ENCODE measurements at places on chromosomes 5 and 9.

GRCh38 chr5:10715605-10716290 is 45.3 kb downstream of the DAP start:
- no peak for DNase-seq

- DNase-seq: peak; percentile 11
Measured at GRCh38 chr9:114696814-114697544, 15.0 kb upstream of the TEX48 start.

DNA sequence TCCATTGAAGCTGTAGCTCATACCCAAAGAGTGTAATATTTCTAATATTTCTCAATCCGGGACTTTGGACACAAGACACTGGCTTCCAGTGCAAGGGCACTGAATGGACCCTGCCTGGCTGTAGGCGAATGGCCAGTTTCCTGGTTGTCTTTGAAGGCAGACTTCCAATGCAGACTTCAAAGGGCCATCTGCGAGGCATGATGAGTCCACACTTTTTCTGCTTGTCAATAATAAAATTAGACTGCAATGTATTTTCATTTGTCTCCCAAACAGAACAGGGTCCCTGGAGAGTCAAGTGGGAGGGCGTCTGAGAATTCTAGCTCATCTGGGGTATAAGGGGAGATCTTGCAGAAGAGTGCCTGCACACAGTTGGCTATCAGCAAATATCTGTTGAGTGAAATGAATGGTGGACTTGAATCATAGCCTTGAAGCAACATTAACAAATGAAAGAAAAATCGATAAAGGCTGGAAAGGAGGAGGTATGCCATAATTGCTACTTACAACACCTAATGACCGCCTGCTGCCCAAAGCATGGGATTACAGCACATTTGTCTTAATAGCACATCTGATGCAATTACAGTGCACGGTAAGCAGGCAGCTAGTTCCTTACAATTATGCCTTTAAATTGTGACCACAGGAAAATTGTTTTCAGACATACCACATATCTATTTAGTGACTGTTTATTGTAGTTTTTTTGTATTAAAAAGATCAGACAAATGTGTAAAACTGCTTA is 137.5 kb downstream of the ARHGEF28 start:
- no peak for DNase-seq

DNA sequence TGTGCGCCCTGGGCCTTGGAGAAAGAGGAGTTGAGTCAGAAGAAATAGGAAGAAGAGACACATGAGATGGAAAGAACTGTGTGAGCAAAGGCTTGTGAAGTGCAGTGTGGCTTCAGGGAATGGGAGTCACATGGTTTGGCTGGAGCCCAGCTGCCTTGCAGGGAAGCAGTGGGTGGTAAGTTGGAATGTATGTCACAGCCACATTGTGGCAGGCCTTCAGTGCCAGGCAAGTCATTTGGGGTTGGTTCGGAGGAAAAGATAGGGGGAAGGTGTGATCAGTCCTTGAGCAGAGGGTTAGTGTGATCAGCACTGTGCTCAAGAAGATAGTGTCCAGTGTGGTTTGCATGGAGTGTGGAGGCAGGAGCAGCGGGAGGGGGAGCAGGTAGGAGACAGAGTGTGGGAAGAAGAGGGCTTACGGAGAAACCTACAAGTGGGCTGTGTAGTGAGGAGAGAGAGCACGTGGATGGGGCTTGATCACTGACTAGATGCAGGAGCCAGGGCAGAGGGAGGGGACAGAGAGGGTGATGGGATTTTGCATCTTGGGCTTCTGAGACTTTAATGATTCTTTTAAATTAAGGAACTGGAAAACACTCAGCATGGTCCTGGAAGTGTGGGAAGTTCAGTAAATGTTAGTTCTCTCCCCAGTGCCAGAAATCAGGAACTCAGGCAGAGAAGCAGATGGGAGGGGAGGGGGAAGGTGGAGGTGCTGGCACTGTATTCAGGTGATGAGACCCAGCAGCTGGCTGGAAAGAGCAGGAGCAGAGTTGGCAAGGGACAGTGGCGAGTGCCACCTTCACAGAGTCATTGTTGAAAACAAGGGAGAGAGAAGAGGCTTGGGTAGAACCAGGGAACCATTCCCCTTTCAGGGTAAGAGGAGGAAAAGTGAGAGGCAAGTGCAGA is 46.6 kb downstream of the ARHGAP26 start:
- no peak for DNase-seq

GRCh38 chr9:128771094-128771721 is 519 bp downstream of the ZER1 start:
- DNase-seq: peak; percentile 23

- no peak for DNase-seq
Measured at GRCh38 chr5:9350301-9350797, 195.5 kb downstream of the SEMA5A start.

DNA sequence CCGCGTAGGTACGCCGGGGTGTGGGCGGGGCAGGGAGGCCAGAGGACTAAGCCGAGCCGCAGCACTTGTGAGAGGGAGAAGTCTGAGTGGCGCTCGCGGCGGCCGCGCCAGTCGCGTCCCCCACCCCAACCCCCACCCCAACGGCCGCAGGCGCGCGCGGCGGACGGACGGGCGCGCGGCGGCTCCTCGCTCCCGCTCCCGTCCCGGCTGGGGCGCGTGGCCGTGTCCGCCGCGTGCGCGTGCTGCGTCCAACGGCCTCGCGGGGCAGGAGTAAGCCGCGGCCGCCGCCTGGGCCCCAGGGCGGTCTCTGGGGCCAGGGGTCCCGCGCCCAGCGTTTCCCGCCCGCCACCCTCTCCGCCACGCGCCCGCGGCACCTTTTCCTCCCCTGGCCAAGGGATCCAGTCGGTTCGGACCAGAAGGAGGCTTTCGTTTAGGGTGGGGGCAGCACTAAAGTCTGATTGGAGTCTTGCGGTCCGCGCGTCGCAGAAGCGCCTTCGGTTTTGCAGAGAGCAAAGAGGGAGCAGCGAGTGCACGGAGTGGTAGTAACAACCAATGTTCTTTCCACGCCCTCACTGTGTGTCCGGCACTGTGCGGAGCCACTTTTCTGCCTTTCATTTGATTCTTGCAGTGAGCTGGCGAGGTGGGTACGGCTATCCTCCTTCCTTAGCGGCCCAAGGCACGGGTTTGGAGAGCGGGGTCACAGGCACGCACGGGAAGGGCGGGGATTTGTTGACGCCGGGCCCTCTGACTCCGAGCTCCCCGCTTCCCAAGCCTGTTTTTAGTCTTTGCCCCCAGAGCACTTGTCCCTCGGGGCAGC is 483 bp downstream of the G3BP1 start:
- DNase-seq: no peak

DNA sequence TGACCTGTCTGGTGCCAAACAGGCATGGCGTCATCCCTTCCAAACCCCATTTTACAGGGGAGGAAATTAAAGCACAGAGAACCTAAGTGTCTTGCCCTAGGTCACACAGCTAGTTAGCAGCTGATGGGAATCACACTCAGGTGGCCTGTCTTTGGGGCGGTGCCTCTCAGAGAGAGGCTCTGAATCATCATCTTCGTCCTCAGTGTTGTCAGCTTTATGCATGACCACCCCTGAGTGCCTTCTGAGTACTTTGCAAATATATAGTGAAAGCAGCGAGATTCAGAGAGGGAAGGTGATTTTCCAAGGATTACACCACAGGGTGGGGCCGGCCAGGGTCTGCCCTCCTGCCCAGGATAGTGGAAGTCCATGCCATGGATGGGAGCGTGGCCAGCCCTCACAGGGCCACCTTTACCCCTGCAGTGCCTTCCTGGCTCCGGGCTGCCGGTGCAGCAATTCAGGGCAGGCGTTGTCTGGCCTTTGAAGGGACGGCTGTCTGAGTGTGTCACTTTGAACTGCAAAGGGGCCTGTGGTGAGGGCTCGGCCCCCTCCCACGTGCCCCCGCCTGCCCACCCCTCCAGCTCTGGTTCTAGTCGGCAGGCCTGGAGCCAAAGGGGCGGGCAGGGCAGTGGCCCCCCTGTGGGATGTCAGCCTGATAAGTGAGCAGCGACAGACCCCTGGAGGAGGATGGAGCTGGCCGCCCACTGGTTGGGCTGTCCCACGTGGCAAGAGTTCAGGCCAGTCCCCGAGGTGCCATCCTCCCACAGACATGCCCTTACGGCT is 16.9 kb downstream of the LMX1B start:
- no peak for DNase-seq

- DNase-seq: no peak
Measured at GRCh38 chr5:173802670-173803165, 85.4 kb upstream of the CPEB4 start.

DNA sequence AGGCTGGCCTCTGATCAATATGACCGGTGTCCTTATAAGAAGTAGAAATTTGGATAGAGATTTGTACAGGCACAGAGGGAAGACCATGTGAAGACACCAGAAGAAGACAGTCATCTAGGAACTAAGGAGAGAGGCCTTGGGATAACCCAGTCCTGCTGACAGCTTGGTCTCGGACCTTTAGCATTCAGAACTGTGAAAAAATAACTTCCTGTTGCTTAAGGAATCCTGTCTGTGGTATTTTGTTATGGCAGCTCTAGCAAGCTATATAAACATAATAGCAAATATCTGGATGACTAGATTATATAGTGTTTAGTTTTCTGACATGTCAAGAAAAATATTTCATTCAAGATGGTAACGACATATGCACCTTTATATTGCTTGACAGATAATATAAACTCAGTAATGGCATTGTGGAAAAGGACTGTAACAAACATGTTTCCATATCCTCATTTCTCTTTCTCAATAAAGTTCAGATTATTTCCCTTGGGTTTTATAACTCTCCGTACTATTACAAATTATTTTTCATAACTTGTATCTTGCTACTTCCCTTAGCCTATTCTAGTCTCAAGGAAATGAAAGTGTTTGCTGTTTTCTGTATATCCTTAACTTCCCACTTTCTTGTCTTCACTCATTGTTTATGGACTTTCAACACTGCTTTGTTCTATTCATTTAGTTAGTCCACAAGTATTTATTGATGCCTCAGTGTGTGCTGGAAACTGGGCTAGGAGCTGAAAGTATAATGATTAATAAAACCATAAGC is 62.4 kb downstream of the KIAA1958 start:
- DNase-seq: no peak

DNA sequence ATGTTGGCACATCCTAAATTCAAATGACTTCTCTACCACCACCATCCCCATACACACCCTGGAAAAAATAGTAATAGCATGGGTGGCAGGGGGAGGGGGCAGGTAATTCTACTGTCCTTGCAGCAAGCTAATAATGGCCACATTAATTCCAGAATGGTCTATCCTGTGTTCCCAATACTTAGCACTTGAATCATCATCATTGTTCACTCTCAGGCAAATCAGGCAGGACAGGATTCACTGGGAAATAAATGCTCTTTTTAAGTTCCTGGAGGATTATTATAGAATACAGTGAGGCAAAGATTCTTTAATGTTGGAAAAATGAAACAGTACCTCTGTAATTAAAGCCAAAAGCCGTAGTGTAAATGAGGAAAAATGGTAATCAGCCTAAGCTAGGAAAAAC is 254.5 kb downstream of the ARRDC3 start:
- DNase-seq: no peak

DNA sequence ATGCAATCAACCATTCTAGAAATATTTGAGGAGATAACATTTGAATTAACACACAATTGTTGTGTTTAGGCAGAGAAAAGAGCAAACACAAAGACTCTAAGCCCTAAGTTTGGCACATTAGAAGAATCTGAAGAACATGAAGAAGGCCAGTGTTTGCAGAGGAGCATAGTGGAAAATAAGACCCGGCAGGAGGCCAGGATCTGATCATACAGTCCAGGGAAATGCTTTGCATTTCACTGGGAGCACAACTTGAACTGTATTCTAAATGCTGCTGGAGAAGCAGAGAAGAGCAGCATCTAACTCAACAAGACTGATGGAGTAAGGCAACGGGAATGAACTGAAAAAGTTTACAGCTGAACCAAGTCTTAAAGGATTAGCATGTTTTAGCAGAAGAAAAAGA is 463.4 kb downstream of the ZNF608 start:
- DNase-seq: no peak

GRCh38 chr9:120378680-120379079 is 201.3 kb downstream of the CDK5RAP2 start:
- DNase-seq: no peak

GRCh38 chr5:124742521-124742920 is 3.9 kb downstream of the ZNF608 start:
- no peak for DNase-seq

- peak; percentile 78 for DNase-seq
Measured at GRCh38 chr9:128863647-128864046, 18.1 kb downstream of the KYAT1 start.

GRCh38 chr5:2758632-2759031 is 7.2 kb upstream of the IRX2 start:
- DNase-seq: no peak

DNA sequence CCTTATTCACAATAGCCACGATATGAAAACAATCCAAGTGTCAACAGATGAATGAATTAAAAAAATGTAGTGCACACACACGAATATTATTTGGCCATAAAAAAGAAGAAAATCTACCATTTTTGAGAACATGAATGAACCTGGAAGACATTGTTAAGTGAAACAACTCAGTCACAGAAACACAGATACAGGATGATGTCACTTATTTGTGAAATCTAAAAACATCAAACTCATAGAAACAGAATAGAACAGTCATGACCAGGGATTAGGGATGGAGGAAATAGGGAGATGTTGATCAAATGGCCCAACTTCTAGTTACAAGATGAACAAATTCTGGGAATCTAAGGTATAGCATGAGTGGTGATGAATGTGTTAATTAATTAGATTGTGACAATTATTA is 72.3 kb downstream of the MACIR start:
- DNase-seq: no peak

GRCh38 chr5:148699028-148699427 is 44.7 kb upstream of the HTR4 start:
- DNase-seq: no peak

DNA sequence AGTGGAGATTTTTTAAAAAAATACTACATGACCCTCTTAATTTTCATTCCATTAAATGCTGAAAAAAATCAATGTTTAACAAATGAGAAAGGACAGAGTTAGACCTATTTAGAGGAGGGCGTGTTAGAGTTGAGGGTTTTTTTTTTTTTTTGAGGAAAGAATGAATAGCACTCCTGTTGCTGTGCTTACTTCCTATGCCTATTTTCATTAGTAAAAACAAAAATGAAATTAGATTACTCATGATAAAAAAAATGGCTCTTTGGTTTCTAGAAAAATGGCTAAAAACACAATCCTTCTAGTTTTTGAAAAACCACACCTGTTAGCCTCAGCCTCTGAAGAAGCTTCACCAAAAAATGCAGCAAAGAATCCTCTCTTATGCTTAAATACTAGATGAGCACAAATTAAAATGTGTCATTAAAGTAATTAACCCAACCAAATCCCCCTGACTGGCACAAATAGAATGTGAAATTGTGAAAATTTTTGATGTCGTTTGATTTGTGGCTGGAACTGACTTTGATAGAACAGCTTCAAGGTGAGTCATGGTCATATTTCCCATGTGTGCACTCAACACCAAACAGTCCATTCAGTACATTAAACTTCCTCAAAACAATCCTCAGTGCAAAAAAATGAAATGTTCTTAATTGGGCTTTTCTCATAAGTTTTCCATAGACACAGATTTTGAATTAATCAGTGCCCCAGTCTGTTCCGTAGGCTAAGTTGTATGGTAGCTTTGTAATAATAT is 98.0 kb downstream of the MACIR start:
- no peak for DNase-seq

Data from CD4-positive, alpha-beta T cell treated with Interferon alpha-2 for 1 hour (primary cell).